ENCODE measurements at places on chromosomes 2 and 18.

- DNase-seq: peak; percentile 48
Measured at GRCh38 chr2:95023222-95023597, 2.3 kb upstream of the MAL start.

DNA sequence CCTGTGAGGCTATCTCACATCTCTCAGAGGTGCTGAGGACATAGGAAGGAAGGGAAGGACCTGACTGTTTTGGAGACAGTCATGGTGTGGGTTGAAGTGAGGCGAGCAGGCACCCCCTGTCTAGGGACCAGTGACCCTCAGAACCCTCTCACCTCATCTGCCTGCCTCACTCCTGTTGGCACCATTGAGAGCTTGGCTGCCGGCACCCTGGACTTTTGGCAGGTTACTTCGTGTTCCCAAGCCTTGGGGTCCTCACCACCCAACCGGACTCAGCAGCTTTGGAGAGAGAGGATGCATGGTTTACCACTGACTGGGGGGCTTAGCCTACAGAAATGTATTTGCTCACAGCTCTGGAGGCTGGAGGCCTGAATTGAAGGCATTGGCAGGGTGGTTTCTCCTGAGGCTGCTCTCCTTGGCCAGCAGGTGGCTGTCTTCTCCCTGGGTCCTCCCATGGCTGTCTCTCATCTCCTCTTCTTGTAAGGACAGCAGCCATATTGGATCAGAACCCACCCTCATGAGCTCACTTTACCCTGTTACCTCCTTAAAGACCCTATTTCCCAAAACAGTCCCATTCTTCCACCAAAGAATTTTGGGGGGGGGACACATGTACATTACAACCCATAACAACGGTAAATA, 142.0 kb downstream of the TSN start:
- DNase-seq: no peak

DNA sequence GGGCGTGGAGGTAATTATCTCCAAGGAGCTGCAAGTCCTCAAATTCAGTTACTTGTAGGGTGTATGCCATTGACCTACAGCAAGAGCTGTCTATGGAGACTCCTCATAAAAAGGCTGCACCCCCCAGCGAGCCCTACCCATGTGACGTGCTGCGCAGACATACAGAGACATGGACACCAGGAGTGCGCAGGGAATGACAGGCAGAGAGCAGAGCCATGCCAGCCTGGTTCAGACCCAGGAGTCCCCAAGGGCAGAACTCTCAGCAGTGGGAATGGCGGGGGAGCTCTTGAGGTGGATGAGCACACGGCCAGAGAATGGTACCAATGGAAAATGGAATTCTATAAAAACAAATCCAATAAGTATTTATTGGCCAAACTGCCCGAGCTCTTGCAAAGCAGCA, 310.1 kb downstream of the MYCN start:
- no peak for DNase-seq

GRCh38 chr18:79690586-79691482, 11.2 kb downstream of the CTDP1 start:
- DNase-seq: no peak

- DNase-seq: no peak
Measured at GRCh38 chr18:40407909-40408308, 1547.1 kb upstream of the PIK3C3 start.

GRCh38 chr18:77197073-77197472, 52.6 kb upstream of the GALR1 start:
- DNase-seq: no peak

DNA sequence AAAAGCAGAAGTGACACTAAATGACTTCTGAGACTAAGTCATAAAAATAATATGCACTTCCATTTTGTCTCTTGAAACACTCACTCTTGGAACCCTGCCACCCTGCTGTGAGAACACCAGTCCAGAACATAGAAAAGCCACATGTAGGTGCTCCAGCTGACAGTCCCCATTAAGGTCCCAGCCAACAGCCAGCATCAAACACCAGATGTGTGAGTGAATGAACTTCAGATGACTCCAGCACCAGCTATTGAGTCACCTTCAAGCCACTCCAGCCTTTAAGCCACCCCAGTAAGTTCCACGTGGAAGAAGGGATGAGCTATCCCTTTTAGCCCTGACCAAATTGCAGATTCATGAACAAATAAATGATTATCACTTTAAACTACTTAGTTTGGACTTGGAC, 31.5 kb upstream of the LGALSL start:
- DNase-seq: no peak

DNA sequence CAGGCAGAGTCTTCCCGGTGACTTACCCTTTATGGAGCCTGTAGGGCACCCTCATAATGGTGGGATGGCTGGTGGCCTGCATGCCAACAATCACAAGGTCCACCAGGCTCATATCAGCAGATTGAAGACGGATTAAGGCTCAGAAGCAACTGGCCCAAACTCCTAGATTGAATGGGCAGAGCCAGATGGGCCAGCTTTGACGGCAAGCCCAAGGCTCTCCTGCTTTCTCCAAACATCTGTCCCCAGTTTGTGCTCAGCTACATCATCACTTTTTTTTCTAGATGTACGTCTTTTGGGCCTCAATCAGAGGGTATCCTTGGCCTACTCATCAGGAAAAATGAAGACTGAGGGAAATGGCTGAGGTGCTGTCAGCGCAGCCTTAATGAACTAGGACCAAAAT, 114.6 kb downstream of the VIT start:
- no peak for DNase-seq

- DNase-seq: no peak
Measured at GRCh38 chr2:167471332-167471731, 583.1 kb downstream of the XIRP2 start.

DNA sequence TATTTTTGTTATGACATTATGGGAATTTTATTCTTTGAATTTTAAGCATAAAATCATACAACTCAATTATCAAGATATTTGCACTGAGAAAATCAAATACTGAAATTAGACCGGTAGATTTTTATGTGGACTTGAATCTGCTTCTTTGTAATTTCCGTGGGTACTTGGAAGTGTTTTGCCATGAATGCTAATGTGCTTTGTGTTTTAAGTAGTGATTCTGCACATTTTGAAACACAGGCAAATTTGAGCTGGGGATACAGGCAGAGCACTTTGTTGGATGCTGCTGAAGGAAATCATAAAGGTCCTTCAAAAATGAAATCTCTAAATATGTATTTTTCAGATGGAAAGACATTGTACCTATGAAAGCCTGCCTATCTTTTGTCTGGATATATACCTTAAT, 446.3 kb upstream of the POU3F3 start:
- DNase-seq: no peak

DNA sequence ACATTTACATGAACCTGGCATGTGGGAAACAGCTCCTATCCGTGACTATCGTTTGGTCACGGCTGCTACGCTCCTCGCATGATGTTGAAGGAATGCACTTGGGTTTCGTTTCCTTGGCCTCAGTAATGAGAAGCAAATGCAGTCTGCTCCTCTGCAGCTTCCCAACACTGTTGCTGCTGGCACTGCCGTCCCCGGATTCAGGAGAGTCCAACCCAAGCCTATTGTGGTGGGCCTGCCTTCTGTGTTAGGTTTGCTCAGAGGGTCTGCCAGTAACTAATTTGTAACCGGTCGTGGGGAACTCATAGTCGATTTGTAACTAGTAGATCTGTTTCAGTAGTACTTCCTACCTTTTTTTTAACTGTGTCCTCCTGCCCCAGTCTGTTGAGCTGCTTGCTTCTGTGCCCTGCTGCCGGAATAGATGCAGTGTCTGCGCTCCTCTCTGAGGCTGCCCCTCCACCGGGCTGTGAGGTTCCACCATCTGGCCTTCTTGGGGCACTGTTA, 58.4 kb downstream of the WDSUB1 start:
- no peak for DNase-seq

DNA sequence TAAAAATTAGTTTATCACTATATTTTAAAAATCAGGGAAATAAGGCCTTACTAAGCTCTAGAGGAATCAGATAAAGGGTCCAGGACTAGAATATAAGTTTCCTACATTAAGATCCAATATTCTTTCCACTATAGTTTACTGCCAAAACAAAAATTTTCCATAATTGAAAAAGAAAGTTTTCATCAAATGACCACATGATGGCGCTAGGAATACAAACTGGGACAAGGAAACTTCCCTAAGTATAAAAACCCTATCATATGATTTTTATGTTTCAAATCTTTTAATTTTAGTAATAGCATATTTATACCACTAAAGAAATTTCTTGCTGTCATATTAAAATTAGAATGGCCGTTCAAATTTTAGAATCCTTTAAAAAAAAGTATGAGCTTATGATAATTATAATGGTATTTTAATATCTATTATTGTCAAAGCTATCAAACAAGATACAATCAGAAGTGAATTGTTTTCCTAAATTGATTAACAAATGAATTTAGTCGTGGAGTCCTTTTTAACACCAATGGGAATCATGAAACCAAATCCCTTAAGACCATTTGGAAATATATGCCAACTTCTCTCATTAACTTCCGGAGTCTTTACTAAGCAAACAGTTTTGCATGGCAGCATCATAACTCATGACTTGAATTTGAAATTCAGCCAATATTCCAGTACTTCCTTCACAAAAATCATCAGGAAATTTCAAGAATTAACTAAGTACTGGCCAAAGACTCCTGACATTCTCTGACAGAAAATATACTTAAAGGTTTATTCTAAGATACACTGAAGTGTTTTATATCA, 70.3 kb downstream of the SCN1A start:
- no peak for DNase-seq

GRCh38 chr18:68830256-68831045, 32.6 kb downstream of the CCDC102B start:
- no peak for DNase-seq

- DNase-seq: no peak
Measured at GRCh38 chr2:176081837-176082524, 1.8 kb downstream of the EVX2 start.
